ENCODE measurements at places on chromosomes 7 and 10.

- DNase-seq = no peak
These were observed 240.2 kb downstream of the C7orf25 start for GRCh38 chr7:42671627-42672026.

DNA sequence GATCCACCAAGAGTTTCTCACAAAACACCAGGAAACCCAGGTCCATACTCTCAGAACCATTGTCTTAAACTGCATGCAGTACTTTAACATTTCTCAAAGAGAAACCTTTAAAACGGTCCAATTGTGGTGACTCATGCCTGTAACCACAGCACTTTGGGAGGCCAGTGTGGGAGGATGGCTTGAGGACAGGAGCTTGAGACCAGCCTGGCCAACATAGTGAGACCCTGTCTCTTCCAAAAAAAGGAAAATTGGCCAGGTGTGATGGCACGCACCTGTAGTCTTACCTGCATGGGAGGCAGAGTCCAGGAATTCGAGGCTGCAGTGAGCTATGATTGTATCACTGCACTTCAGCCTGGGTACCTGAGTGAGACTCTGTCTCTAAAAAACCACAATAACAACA is 97.5 kb upstream of the OIT3 start:
- no peak for DNase-seq

- DNase-seq = peak; percentile 27
These were observed 257.9 kb downstream of the FGFR2 start for GRCh38 chr10:121340271-121340831.

- DNase-seq = no peak
These were observed 226.6 kb downstream of the ADAM12 start for GRCh38 chr10:126161691-126162090.

- no peak for DNase-seq
These were observed 336.1 kb downstream of the TFEC start for GRCh38 chr7:115694424-115694823.

DNA sequence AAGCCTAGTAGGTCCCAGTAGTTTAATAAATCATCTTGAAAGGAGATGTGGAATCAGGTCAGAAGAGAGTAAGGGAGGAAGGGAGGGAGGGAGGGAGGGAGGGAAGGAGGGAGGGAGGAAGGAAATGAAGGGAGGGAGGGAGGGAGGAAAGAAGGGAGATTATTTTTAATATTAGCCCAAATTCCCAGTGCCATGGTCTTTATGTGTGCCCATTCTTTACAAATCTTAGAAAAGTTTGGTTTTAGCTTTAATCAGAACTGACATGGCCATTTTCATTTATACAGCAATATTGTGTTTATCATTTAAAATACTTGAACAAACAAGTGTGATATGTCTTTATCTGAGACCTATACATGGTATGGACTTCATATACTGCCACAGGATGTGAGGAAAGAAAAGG is 86.8 kb downstream of the GAD2 start:
- no peak for DNase-seq

- DNase-seq = no peak
These were observed 3.0 kb upstream of the WNT2 start for GRCh38 chr7:117325836-117326235.

GRCh38 chr10:58782876-58783851 is 270.5 kb downstream of the BICC1 start:
- DNase-seq = no peak

- DNase-seq = no peak
These were observed 9.7 kb downstream of the MDFIC start for GRCh38 chr7:114931656-114932011.

- DNase-seq = peak; percentile 44
These were observed 117.3 kb downstream of the SVIL start for GRCh38 chr10:29517352-29517923.

GRCh38 chr10:29623797-29624196 is 11.0 kb downstream of the SVIL start:
- DNase-seq = no peak

- DNase-seq = no peak
These were observed 26.6 kb downstream of the TET1 start for GRCh38 chr10:68586606-68587305.

- DNase-seq = no peak
These were observed 35.5 kb downstream of the TMEM270 start for GRCh38 chr7:73896454-73896853.

GRCh38 chr10:46545861-46546590 is 10.4 kb downstream of the GPRIN2 start:
- DNase-seq = no peak

DNA sequence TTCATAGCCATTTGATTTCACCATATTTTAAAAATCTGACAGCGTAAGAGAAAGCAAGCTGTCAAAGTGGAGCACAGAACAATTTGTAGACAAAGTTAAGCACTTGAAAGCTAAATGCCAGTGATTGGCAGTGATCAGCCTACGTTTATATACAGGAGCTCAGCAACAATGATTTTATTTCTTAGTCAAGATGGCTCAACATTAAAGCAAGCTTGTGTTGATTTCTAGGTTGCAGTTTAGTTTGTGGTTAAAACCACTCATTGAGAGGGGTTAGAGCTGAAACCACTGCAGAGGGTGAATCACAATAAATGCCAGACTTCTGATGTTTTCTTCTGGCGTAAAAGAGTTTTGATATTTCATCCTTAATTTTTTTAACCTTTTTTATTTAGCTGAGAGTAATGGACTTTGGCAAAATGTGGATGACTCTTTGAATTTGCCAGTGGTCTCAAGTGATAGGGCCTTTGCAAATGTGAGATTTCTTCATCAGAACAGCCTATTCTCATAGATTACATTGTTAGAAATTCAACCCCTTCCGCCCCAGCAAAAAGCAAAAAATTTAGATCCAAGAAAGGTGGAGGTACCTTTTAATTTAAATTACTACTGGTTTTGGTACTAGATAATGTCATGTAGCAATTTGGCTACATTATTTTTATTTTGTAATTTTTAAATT is 73.8 kb downstream of the SHOC2 start:
- DNase-seq = no peak

DNA sequence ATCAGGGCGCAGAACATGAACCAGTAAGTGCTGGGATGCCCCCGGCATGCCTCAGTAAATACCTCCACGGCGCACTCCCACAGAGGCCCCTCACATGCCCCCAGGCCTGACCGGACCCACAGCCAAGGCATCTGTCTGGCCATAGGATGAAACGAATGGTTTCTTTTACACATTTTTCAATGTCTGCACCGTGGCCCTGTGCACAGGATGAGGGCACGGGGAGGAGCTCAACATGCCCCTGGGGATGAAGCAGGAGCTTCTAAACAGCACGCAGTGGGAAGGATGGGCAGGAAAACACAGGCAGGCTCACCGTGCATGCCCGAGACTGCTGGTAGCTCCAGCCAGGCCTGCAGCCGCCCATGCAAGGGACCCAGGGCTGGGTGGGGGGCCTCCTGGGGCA is 283.3 kb downstream of the TNS3 start:
- no peak for DNase-seq

DNA sequence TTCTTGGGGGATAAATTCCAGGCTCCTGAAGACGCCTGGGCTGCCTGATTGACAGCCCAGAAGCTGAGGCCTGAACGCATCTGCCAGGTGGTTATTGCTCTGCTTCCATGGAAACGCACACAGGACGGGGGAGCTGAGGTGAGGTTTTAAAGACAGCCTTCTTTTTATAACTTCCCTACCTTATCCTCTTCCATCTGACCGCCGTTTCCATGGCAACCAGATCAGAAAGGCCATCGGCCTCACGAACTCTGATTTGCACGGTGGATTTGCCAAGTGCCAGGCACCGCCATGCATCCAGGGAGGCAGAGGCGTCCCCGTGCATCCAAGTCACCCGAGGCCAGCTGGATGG is 260.9 kb downstream of the ADARB2 start:
- DNase-seq = no peak

- no peak for DNase-seq
These were observed 15.3 kb upstream of the TMEM248 start for GRCh38 chr7:66905689-66906088.

DNA sequence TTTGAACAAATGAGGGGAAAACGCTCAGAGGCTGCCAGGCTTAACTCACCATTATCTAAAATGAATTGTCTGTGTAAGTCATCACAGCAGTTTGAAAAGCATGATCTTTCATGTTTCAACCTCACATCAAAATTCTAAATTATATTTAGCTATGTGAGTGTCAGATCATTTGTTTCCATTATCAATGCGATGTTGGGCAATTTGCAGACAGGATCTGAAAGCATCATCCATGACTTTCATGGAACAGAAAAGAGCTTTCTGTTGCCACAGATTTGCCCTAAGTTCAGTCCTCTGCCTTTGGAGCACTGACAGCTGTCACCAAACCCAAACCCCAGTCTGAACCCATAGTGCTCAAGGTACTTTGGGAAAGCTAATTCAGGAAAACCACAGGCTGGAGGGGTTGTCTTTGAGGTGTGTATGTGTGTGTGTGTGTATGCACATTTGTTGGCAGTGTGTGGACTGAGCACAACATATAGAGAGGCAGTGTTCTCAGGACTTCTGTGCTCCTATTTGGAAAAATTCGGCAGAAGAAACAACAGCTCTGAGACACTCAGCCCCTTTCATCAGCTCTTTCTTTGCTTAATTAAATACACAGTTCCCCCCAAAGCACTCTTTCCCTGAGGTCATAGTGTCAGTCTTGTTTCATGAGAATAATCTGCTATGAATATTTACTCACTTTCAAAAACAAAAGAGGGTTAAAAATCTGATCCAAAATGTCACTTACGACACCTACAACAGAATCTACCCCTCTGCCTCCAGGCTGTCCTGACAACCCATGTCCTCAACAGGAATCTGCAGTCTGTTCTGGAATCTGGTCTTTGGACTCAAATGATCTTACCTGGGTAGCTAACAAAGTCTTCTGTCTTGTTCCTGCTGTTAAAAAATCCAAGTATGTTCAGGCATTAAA is 188.5 kb upstream of the KLF14 start:
- no peak for DNase-seq

DNA sequence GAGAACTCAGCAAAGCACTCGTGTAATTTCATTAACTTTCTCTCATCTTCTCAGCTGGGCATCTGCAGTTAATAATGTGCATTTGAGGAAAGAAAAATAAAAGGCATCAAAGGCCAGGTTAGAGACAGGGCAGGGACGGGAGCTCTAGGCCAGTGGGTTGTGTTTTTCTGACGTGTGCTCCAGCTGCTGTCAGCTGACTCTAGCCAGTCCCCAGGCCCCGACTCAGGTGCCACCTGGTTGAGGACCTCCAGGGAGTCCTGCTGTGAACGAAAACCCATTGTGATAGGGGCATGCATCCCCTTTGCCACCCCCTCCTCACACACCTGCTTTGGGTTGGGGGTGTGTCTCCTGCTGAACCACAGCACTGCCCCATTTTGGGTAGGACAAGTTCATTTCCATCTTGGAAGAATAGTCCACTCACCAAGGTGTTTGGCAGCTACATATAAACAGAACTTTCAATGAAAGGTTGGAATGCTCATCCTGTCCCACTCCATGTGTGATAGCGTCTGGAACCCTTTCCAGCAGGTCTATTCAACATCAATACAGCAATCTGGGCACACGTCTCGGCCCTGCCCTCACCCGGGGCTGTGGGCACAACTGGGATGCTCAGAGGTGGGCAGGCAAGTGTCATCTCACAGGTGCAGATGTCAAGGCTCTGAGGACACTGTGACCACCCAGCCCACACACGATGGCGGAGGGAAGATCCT is 146.1 kb upstream of the FAM20C start:
- DNase-seq = no peak

GRCh38 chr10:17479822-17480221 is 25.4 kb upstream of the ST8SIA6 start:
- no peak for DNase-seq

Data from endothelial cell (in vitro differentiated cells).